ENCODE measurements at places on chromosomes 12 and 14.

DNA sequence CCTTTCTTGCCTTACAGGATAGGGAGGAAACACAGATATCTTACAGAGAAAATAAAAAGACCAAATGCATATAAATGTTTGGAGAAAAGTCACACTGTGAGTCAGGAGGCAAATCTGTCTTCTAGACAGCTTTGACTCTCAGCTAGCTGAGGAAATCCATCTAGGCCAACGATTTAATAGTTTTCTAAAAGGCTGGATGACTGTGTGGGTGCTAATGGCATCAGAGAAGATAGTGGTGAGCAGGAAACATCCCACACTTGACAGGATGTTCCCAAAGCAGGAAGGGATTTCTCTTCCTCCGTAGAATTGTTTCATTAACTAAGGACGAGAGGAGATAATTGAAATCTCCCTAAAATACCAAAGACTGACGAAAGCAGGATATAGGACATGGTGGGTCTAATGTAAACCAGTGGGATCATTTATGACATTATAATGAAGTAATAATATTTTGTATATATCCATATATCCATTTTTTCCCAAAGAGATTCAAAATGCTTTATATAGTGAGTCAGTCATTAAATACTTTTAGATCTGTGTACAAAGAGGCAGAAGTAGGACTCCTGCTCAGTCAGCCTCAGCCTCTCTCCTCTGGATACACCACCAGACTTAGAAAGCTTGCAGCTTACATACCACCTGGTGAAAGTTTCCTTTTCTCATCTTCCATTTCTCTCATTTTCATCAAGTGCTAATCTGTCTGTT is 44.3 kb upstream of the PSMA6 start:
- DNase-seq: no peak

GRCh38 chr14:96532632-96533031 is 30.4 kb downstream of the PAPOLA start:
- DNase-seq: no peak

DNA sequence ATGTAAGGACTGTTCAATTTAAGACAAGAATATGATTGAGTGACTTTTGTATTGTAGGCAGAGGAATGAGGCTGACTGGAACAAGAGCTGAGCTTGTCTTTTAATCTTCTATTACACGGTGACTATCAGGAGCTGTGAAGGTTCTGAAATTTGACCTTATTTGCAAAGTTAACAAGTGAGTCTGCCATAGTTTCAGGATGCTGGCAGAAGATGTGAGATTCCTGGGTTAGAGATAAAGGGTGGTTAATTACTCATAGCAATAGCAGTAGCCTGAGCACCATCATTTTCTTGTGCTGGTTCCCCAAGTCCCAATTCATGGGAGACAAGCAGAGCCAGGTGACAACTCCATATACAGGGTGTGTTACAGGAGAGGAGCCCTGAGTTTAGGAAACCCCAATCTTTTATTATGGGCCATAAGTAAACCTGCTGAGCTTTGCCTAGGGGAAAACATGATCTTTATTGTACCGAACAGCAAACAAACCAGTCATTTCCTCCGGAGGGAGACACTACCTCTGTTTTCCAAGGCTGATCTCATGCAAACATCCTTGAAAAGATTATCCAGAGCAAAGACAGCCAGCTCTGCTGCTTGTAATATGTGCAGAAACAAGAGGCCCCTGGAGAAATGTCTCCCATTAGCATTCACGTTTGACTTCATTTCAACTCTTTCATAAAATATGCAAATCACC is 51.7 kb upstream of the DDX11 start:
- peak; percentile 8 for DNase-seq

GRCh38 chr12:96247563-96247962 is 53.4 kb downstream of the ELK3 start:
- no peak for DNase-seq

DNA sequence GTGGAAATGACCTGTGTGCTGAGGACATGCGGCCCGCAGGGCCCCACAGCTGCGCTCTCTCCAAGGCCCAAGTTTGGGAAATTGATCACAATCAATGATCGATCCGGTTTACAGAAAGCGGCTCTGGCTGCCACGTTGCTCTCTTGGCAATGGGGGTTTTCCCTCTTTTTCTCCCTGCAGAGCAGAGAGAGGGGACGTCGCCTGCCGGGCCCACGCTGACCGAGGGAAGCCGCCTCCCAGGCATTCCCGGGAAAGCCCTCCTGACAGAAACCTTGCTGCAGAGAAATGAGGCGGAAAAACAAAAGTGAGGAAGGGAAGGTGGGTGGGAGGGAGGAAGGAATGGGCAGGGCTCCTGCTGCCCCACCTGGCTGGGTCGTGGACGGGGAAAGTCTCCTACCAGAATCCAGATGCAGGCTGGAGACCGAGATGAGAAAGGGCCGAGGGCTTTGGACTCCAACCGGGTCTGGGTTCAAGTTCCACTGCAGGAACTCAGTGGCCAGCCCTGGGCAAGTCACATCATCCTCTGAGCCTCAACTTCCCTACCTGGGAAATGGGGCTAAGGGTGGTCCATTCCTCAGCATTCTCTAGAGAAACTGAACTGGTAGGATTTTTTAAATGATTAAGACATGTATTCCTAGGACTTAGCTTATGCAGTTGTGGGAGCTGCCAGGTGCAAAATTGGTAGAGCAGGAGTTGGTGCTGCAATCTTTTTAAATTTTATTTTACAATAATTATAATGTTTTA is 75.5 kb downstream of the PHETA1 start:
- no peak for DNase-seq

- DNase-seq: peak; percentile 83
Measured at GRCh38 chr12:31702047-31702446, 26.8 kb downstream of the AMN1 start.

- DNase-seq: no peak
Measured at GRCh38 chr12:52217223-52217622, 15.8 kb upstream of the KRT7 start.

- DNase-seq: no peak
Measured at GRCh38 chr14:25250516-25250915, 200.6 kb upstream of the STXBP6 start.

GRCh38 chr14:59137256-59137655 is 51.2 kb upstream of the DAAM1 start:
- DNase-seq: no peak

DNA sequence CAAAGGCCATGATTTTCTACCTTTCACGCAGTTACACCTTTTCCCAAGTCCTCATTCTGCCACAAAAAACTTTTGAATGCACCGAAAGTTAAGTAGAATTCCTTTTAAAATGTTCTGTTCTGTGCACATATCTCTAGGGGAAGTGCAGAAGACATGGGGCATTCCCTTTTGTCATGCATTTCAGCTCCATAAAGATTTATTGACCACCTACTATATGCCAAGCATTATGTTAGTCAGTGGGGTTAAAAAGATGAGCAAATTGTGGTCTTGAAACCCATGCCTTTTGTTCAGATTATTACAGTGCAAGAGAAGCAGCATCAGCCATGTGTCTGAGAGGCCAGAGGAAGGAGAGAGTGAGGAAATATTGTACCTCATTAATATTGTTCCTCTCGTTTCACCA is 338.5 kb downstream of the RGS6 start:
- DNase-seq: no peak

GRCh38 chr14:96251656-96252155 is 4.3 kb upstream of the BDKRB1 start:
- no peak for DNase-seq

- peak; percentile 36 for DNase-seq
Measured at GRCh38 chr12:52260361-52261207, 13.9 kb upstream of the KRT86 start.

DNA sequence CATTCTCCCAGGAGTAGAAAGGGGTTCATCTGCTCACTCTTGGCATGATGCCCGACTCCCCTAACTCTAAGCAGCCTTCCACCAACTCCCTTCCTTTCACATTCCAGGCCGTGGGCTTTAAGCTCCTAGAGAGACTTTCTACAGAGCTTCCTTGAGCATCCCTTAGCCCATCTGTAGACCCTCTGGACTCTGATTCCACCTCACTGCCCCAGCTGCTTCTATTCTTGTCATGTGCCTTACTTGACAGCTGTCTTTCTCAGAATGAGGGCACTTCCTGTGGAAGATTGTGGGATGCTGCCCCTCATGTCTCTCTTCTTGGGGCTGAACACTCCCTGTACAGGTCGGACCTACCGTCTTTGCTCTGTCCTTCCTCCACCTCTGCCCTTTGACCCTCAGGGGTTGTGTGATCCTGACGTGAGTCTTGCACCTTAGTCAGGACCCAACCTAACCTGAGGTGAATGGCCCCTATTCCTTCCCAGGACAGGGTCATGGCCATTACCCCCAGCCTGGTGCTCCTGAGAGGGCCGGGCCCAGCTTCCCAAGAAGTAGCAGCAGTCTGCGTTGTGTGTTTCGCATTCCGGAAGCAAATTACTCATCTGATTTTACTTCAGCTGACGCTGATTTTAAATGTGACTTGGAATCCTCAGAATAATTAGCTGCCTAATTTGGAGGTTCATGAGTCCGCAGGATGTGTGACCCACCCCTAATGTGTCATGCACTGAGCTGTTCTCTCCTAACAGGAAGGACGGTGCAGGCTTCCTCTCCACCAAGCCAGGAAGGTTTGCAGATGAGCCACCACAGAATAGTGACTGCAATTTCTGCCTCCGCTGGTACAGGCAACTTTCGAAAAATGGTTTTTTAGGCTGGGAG is 2.7 kb upstream of the GALNT6 start:
- DNase-seq: no peak

DNA sequence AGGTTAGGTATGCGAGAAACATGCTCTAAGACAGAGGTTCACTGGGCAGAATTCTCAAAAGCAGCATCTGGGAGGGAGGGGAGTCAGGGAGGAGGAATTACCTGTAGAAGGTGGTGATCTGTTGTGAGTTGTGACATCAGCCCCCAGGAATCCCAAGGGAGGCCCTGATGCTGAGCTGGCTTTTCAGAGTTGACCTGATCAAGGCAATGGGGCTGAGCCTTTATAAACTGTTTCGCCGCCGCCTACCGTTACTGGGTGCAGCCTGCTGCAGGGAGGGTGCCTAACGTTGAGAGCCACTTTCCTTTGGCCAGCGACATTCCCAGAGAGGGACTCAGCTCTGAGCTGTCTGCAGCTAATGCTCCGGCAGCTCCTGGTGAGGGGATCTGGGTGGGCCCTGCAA is 257.9 kb upstream of the TMEM132C start:
- no peak for DNase-seq

DNA sequence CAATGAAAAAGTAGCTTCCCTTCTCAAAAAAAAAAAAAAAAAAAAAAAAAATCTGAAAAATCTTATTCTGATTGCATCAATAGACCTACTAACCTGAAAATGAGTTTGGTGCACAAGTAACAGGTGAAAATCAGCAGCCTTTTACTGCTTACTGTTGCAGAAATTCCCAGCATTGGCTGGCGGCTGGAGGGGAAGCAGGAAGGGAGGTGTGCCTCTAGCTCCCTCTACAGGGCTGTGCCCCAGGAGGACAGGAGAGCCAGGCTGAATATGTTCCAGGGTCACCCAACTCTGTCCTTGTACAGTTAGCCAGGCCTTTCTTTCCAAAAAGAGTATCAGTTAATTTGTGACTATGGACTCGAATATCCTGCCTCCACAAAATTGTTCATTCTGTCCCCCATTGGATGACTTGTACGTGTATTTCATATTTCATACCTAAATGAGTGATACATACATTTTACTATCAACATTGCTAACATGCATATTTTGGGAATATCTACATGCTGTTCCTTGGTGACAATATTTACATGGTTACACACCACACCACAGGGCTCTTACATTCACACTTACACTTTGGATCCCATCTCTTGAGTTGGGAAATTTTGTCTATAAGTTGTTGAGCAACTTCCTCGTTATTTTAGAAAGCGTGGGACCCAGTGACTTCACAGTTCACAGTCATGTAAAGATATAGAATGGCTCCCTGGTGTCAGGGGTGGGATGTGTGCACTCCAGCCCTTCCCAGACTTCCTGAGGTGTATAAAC is 124.8 kb downstream of the SAMD4A start:
- peak; percentile 73 for DNase-seq

DNA sequence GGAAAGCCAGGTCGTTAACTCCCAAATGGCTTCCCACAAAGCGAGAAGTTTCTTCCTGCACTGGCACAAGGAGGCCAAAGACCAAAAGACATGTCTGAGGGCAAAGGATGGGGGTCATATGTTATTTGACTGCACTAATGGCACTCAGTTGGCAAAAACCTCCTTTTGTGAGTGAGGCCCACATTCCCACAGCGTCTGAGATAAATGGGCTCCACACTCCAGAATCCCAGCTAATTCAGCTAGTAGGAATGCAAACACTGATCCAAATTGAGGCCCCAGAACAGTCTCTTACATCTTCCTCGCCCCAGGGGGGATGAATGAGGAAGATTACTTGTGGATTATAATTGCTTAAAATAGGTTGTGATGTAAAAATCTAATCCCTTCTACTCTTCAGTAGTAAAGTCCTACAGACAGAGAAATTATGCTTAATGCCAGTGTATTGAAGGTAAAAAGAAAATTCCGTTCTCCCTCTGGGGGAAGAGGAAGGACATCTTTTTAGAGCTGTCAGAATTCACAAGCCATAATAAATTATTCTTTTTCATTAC is 86.4 kb upstream of the PIWIL1 start:
- no peak for DNase-seq

- no peak for DNase-seq
Measured at GRCh38 chr12:87047691-87048090, 791.5 kb upstream of the MGAT4C start.

- peak; percentile 12 for DNase-seq
Measured at GRCh38 chr14:78141590-78141989, 28.6 kb upstream of the NRXN3 start.

DNA sequence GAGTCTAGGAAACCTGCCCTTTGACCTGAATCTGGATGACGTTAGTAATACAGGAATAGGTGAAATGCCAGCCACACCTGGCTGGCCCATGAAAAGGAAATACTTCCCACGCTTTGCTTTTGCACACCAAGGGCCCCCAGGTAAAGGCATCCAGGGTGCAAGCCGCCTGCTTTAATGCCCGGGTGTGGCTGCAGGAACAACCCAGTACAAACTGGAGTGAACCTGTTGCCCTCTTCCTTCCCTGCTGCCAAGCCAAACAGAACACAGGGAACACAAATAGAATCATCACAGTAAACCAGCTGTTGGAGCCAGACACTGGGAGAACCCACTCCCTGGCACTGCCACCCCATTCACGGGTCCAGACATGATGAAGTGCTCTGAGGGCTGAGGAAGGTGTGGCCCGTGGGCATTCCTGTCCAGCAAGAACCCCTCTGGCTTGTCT is 24.2 kb upstream of the FOS start:
- DNase-seq: no peak

DNA sequence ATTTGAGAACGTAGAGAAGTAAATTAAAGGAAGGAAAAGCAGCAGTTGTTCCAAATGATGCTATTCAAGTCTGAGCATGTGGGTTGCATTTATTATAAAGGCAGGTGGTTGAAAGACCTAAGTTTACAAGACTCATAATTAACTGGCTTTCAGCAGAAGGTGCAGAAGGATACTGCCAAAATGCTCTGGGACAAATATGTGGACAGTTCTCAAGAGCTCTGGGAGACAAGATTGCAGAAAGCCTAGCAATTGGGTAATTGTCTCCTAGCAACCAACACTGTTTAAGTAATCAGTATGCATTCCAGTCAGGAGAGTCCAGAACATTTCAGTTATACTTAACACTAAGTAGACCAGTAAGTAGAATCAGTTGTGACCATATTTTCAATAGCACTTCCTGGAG is 131.5 kb downstream of the GPR135 start:
- no peak for DNase-seq
